ENCODE measurements at places on chromosomes 1 and 21.

- DNase-seq, result no peak
Observed at GRCh38 chr1:86616871-86617270, 70.0 kb downstream of the CLCA4 start.

- no peak for DNase-seq
Observed at GRCh38 chr1:63920154-63921117, 146.6 kb downstream of the ROR1 start.

- DNase-seq, result no peak
Observed at GRCh38 chr1:16418823-16419425, 18.3 kb downstream of the SPATA21 start.

- DNase-seq, result no peak
Observed at GRCh38 chr1:154434346-154435085, 29.4 kb downstream of the IL6R start.

GRCh38 chr1:182611326-182611725 is 7.1 kb upstream of the RGS16 start:
- DNase-seq, result no peak

DNA sequence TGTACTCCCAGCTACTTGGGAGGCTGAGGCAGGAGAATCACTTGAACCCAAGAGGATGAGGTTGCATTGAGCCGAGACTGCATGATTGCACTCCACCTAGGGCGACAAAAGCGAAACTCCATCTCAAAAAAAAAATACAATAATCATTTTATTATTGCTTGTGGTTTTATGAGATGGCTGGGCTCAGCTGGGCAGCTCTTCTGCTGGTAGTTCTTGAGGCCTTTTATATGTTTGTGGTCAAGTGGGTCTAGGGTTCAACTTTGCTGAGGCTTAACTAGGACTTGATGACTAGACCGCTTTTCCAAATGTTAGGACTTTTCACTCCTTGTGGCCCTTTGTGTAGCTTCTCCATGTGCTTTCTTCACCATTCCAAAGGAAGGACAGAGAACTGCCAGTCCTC is 53.2 kb downstream of the SLC35F3 start:
- no peak for DNase-seq

DNA sequence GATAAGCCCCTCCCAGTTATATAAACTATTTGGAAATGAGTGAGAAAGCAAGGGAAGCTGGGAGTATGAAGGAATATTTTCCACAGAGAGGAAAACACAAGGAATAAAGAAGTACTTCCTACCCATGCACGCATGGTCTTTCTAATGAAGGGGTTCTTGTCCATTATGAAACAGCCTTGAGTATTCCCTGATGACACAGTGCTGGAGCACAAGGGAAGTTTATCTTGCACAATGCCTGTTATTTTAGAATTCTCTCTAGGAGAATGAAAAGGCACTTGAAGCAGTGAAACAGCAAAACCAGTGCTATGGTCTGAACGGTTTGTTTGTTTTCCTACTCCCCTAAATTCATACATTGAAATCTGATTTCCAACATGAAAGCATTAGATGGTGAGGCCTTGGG is 38.6 kb upstream of the ADAMTS1 start:
- DNase-seq, result no peak
